ENCODE measurements at places on chromosomes 6 and 20. TPM values are rescaled to one million over a fixed set of nuclear protein-coding genes. Genes with fewer than 3 reads are reported as not detected.

SCAND1 gene
- polyA plus RNA-seq: 35.5 TPM

- DNase-seq: peak; percentile 99
Measured at GRCh38 chr6:93419304-93420162, at the start of gene EPHA7. Gene EPHA7, minus strand, starts transcription at chr6:93419559. Its CDS starts 218 bp downstream, at chr6:93419341.

- no peak for DNase-seq
Measured at GRCh38 chr20:4371623-4372251, 350.0 kb upstream of the PRND start.

CD109 gene
- polyA plus RNA-seq: 12.3 TPM

GRCh38 chr20:23569570-23569969 is 1.3 kb upstream of the CST9L start:
- DNase-seq: no peak

GRCh38 chr20:699811-700338 is 24.3 kb upstream of the SCRT2 start:
- no peak for DNase-seq

CD40 gene
- polyA plus RNA-seq: 7.4 TPM

DNA sequence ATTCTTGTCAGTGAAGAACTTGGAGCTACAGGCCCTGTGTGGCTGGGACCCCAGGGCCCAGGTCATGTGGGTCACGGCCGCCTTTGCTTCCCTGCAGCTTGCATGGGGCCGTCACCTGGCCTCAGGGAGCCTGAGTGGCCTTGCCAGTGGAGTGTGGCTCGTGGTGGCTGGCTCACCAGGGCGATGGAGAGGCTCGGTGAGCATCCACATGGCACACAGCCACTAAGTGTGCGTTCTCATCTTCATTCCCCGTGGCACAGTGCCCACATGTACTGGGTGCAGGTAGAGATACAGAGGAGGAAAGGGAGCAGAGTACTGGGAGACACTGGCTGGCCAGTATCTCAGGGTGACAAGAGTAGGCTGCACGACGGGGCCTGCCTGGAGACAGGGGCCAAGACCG is 21.5 kb downstream of the MANBAL start:
- DNase-seq: no peak

FAM162B gene
- 8.0 TPM for polyA plus RNA-seq

CYP21A2 gene
- polyA plus RNA-seq: 1.8 TPM

- DNase-seq: no peak
Measured at GRCh38 chr6:50087231-50087954, 37.7 kb upstream of the DEFB112 start.

GRCh38 chr6:125780540-125781313 is 10.0 kb upstream of the NCOA7 start:
- peak; percentile 79 for DNase-seq

DNA sequence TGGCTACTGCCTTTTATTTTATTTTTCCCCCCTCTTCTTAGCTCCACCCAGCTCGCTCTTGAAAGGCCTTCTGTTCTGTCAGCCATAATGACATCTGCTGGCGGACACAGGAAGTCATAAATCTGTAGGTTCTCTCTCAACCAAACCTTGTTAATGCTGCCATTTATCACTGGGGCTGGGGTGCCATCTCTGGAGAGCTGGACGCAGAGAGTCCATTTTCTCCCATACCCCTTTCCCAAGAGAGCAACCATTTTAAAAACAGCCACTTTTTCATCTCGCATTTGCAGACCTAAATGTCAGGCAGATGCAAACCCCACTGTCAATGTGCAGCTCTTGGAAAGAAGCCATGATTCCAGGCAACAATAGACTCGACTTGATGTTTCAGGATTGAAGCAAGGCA is 13.0 kb upstream of the TSHZ2 start:
- DNase-seq: peak; percentile 49

STMND1 gene
- not detected for polyA plus RNA-seq

CRYBG1 gene
- 3.1 TPM for polyA plus RNA-seq

- no peak for DNase-seq
Measured at GRCh38 chr6:38549180-38549579, 90.5 kb downstream of the BTBD9 start.
